ENCODE measurements at places on chromosomes 4 and X. TPM values are rescaled to one million over a fixed set of nuclear protein-coding genes. Genes with fewer than 3 reads are reported as not detected.

Gene LIN54
- 7.4 TPM for total RNA-seq

- no peak for DNase-seq
These were observed 3.4 kb upstream of the PCDH7 start for GRCh38 chr4:30716681-30717207.

Gene PCDH19
- 0.40 TPM for total RNA-seq

- DNase-seq: no peak
These were observed 351.6 kb downstream of the PCDH7 start for GRCh38 chr4:31071508-31072486.

GRCh38 chr4:132114885-132115284 lies 1034.2 kb upstream of the PCDH10 start:
- no peak for DNase-seq

DNA sequence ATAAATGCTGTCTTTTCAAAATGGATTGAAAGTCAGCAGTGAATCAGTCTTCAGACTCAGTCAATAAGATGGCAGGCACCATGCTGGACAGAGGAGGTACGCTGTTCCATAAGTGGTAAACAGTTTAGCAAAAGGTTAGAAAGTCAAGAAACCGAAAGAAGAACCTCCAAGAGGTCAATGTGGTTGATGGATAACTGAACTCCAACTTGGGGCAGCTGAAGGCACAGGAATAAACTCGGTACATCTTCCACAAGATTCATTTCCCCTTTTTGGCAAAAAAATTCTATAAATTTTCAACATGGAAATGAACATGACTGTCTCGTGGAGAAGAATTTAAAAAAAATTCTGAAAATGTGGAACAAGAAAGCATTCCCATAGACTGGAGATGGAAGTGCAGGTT lies 18.4 kb upstream of the SEL1L3 start:
- no peak for DNase-seq

Gene FGFBP2
- 4.0 TPM for total RNA-seq

DNA sequence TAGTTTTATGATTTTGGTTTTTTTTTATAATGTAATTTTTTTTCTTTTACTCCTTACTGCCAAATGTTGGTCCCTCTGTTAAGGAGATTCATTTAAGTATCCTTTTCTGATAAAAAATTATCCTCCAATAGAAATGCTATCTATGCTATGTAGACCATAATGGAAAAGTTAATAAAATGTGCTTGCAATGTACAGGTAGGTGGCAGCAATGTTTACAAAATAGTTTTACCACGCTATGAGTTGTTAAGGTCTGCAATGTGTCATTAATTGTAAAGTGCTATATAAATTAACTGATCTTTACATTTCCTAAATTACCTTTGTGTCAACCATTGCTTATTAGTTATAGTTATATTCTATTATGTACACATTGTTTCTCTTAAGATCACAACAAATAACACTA lies 3.8 kb upstream of the CENPC start:
- DNase-seq: no peak

DNA sequence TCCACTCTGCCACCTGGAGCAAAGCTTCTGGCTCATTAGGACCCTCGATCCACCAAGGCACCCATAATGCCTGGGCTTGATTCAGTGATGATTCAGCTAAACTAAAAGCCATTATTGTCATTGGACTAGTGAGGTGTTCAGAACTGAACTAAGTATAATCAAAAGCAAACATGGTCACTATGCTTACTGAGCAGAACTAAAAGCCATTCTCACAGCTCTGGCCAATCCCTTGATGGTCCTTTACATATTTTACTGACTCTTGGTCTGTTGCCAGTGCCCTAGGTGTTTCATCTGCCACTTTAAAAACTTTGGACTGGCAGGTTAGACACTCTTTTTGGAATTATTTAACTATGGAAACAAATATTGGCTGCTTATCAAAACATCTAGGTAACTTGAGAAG lies 703.5 kb downstream of the FAT4 start:
- no peak for DNase-seq

Gene IGSF1
- 18.9 TPM for total RNA-seq

Gene RIBC1
- total RNA-seq: 1.8 TPM

GRCh38 chr4:80767944-80768343 lies 262.6 kb upstream of the BMP3 start:
- no peak for DNase-seq

Gene GLRA2
- not detected for total RNA-seq

GRCh38 chrX:17613979-17614588 lies 123.2 kb upstream of the SCML1 start:
- no peak for DNase-seq

GRCh38 chrX:38678821-38679220 lies 117.5 kb downstream of the TSPAN7 start:
- DNase-seq: no peak

Gene DIPK2B
- total RNA-seq: 8.4 TPM

- no peak for DNase-seq
These were observed 78.0 kb downstream of the PRDM5 start for GRCh38 chr4:120844528-120844921.

DNA sequence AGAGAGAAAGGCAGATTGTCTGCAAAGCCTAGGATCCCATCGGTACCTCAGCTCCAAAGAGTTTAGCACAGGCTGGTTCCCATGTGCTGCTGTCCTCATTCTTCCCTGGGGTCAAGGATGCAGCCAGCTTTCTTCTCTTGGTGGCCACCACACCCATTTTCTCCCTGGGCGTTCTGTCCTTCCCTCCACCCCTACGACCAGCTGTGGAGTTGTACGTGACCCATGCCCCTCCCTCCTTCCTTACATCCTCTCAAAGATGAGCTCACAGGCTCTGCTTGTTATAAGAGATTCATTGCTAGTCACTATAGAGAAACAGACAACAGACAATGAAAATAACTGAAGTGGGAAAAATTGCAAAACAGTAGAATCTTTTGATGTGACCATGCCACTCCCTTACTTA lies 74.0 kb upstream of the KLF3 start:
- no peak for DNase-seq

Measured in right cardiac atrium (tissue), 5 donors.